ENCODE measurements at places on chromosomes 1 and 21.

DNA sequence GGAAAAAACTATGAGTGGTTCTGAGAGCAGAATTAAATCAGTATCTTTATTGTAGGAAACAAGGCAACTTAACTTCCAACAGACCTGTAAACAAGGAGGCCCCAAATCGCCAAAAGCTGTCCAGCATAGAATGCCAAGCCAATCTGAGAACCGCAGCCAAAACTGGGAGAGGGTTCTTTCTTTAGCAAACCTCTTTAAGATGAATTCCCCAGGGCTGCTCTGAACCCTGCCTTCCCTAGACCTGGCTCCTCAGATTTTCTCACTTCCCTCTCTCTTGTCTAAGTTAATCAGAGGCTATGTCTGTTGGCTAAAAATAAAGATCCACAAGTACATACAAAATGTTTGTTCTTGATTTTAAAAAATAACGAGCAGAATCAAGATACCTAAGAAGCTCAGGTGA, 141.4 kb downstream of the SMYD3 start:
- no peak for DNase-seq

DNA sequence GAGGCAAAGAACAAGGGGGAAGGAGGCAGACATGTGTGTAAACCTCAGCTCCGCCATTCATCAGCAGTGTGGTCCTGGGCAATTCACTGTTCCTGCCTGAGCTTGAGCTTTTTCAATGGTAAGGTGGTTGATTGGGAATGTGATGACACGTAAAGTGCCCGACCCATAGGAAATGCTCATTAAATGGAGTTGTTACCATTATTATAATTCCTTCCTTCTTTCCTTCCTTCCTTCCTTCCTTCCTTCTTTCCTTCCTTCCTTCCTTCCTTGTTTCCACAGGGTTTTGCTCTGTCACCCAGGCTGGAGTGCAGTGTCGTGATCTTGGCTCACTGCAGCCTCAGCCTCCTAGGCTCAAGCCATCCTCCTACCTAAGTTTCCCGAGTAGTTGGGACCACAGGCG, 4.3 kb downstream of the GPR37L1 start:
- no peak for DNase-seq

- peak; percentile 68 for DNase-seq
These were observed 369.6 kb upstream of the USP24 start for GRCh38 chr1:55584526-55585401.

- DNase-seq = no peak
These were observed 30.7 kb upstream of the STMN1 start for GRCh38 chr1:25936947-25937346.

DNA sequence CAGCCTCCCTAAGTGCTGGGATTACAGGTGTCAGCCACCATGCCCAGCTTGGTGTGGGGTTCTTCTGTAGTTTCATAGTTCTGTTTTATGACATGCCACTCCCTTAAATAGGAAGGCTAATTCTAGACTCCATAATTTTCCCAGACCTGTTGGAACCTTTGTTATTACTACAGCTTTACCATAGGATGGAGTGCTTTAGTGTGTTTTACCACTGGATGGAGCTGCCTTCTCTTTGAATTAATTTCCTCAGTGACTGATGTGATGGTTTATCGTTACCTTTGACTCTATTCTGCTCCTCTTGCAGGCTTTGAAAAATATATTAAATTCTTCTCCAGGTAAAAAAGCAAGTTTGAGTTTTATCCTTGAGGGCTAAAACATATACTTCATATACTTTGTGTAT, 84.6 kb upstream of the NEK7 start:
- peak; percentile 3 for DNase-seq

GRCh38 chr1:40393173-40393572, 19.6 kb downstream of the SMAP2 start:
- no peak for DNase-seq

- no peak for DNase-seq
These were observed 13.2 kb downstream of the PLPP3 start for GRCh38 chr1:56566061-56566744.

DNA sequence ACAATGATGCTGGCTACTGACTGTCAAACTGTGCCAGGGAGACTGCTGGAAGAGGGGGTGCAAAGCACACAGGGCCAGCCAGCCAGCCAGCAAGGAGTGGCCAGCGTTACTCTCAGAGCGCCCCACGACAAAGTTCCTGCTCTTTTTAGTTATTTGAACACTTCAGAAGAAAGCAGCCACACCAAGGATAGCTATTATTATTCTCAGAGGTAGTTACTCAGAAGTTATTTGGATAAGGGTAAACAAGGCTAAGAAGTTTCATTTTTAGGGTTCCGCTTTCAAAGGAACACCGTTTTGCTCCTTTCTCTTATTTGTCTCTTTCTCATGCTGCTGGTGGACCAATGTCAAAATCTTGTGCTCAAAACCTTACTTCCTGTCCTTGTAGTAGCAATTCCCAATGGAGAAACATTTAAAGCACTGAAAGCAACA, 59.9 kb downstream of the VANGL2 start:
- no peak for DNase-seq

GRCh38 chr1:21298981-21299391, 8.7 kb upstream of the ECE1 start:
- DNase-seq = no peak

DNA sequence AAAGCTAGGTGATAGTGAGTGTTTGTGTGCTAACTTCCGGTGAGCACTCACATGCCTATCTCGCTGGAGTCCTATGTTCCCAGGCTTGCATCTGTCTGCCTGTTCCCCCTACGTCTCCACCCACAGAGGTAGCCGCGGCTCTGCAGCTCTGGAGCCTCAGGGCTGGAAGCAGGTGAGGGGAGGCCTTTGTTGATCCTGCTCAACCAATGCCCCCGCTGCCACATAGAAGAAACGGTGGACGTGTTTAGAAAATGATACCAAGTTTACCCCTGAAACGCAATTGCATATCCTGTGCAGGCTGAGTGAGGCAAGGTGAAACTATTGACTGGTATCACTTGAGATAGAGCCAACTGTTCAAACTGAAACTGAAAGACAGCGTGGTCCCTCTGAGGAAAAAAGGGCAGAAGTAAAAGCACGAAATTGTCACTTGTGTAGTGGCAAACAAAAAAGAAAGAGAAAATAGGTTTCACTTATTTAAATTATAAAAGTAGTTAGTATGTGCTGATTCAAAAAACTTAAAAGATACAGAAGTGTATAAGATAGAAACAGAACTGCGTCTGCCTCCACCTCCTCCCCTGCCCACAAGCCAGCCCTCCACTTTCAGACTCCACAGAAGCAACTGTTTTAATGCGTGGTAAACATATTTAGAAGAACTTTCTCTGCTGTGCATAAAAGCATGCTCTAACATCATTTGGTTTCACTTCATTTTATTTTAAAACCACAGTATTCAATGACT, 38.6 kb upstream of the ETS2 start:
- DNase-seq = no peak

DNA sequence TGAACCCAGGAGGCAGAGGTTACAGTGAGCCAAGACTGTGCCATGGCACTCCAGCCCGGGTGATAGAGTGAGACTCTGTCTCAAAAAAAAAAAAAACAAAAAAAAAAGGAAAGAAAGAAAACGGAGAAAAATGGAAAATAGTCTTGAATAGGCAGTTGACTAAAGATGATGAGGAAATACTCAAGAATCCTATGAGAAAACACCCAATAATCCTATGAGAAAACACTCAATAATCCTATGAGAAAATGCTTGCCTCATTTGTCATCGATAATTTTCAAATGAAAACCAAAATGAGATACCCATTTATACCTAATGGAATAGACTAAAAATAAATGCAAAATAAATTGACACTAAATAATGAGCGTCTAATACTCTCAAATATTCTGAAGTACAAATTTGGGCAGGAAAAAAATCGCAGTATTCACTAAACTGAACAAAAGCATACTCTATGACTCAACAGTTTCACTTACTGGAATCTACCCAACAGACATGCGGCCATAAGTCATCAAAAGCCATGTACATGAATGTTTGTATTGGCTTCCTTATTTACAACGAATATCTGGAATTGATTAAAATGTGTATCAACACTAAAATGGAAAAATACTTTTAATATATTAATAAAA, 733.9 kb upstream of the CHRM3 start:
- DNase-seq = peak; percentile 83

DNA sequence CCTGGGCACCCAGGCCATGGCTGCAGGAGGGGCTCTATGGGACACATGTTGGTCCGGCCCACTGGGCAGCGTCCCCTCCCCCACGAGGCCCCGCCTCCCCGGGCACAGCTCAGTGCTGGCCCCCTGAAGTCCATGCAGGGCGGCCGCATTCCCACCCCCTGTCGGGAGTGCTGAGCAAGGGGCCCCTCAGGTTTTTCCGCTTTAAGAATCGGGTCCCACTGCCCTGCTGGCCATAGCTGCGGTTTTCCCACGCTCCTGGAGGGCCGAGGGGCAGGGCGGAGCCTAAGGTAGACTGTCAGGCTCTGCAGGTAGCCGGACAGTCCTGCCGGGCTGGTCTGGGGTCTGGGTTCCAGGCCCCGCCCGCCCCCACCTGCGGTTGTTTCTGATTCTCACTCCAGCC, 43.5 kb upstream of the CCDC27 start:
- DNase-seq = no peak

GRCh38 chr1:8777867-8778266, 39.6 kb downstream of the RERE start:
- no peak for DNase-seq

GRCh38 chr1:54355931-54356679, 50.1 kb downstream of the SSBP3 start:
- no peak for DNase-seq

GRCh38 chr1:68199603-68200002, 32.7 kb downstream of the WLS start:
- DNase-seq = no peak

DNA sequence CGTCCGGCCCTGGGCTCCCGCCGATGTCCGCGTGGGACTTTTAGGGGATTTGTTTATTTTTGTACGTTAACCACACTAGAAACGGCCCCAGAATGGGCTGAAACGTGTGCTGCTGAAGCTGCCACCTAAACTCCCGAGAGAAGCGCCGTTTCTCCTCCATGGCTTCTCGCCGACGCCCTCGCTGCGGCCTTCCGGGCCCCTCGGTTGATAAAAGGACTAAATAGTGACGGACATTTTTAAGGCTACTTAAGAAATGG, 678 bp upstream of the PTTG1IP start:
- no peak for DNase-seq

DNA sequence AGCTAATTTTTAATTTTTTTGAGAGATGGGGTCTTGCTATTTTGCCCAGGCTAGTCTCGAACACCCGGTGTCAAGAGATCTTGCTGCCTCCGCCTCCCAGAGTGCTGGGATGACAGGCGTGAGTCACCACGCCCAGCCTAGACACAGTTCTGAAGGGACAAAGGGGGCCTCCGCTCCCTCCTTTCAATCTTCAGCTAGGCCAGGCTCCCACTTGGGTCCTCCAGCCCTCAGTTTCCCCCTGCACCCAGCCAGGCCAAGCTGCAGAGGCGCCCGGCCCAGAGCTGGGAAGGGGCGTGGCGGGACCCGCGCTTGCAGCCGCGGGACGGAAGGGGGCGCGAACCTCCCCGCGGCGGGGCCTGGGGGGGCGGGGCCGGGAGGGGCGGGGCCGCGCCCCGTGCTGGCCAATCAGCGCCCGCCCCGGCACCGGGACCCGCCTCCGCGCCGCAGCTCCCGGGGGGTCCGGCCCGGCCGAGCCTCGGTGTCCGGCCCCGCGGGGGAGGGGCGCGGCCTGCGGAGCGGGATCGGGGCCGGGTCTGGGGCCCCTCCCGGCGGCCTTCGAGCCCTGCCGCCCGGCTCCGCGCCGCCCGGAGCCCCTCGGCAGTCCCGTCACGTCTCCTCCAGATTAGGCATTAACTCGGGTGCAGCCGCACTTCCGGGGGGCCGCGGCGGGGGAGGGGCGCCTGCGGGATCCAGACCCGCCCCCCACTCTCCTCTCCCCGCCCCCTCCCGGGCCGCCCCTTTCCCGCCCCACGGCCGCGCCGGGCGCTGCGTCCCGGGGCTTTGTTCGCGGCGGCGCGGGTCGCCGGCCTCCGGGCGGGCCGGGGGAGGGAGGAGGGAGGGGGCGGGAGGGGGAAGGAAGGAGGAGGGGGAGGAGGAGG, 559 bp upstream of the AGRN start:
- DNase-seq = peak; percentile 88

DNA sequence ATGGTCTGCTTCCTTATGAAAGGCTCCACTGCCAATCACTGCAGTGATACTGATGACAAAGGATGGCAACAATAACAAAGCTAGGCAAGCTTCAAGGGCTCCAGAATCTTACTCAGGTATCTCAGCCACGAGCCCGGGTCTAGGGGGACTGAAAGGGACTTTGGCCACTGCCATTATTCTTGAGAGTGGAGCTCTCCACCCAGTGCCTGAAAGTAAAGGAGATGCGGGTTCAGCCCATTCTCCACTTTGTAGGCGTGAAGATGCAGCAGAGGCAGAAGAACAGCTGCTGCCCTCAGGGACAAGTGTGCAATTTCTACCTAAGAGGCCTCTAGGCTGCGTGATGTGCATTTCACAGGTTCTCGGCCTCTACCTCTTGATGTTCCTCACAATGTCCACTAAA, 31.4 kb upstream of the SLAMF9 start:
- DNase-seq = no peak
